Right renal cortex interstitium (tissue), 3 donors: ENCODE measurements at places on chromosomes 4 and X. TPM values are rescaled to one million over a fixed set of nuclear protein-coding genes. Genes with fewer than 3 reads are reported as not detected.

Gene GEMIN8
- polyA plus RNA-seq, result 33.1 TPM

Gene RAB9B
- 2.5 TPM for polyA plus RNA-seq

Gene CCKAR
- polyA plus RNA-seq, result 0.10 TPM

Gene MYOZ2
- 0.55 TPM for polyA plus RNA-seq

Gene DRD5
- polyA plus RNA-seq, result 0.51 TPM

Gene SULT1B1
- polyA plus RNA-seq, result 1.4 TPM

Gene UGT2B11
- 1.8 TPM for polyA plus RNA-seq

- DNase-seq, result no peak
Observed at GRCh38 chr4:19346636-19347035, 905.1 kb upstream of the SLIT2 start.

- no peak for DNase-seq
Observed at GRCh38 chrX:10166731-10167151, 10.0 kb downstream of the CLCN4 start.

DNA sequence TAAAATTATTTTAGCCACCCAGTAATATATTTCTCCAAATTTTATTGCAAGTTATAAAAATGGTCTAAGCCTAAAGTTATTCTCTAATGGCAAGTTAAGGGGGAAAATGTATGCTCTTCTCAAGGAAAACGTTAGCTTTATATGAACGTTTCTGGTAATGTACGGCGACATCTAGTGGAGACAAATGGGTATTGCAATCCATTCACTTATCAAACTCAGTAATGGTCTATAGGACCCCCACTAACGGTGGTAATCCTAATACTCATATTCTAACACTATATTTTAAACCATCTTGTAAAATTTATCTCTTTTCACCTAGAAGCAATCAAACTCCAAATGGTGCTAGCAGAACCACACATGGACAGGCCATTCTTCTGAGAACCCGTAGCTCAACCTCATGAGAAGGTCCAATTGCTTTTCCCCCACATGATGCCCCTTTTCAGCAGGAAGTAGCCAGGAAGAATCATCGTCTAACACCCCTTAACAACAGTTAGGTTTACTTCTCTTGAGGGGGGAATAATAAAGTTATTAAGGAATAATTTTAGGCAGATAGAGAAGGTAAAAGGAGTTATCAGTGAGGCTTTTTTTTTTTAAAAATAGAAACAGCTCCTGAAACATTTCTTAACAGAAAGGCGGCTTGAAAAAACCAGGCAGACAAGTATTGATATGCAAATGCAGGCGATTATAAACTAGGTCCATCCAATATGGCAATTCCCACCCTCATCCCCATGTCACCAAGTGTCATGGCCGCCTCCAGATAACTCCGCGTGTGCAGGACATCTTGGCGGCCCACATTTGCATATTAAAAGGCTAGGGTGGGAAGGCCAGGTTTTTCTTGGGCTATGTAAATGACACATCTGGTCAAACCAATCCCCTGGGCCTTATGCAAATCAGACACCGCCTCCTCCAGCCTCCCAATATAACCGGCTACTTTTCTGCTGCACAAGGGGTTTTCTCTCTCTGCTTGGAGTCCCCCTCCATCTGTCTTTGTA lies 35.0 kb downstream of the NUDT11 start:
- peak; percentile 4 for DNase-seq

DNA sequence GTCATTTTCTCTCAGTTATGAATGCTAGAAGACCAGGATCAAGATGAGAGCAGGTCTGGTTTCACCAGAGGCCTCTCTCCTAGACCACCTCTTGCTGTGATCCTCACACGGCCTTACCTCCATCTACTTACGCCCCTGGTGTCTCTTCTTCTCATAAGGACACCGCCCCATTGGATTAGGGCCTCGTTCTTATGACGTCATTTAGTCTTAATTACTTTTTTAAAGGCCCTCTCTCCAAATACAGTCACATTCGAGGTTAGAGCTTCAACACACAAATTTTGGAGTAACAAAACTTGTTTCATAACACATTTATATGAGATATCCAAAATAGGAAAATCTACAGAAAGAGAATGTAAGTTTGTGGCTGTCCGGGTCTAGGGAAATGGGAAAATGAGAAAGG lies 391.0 kb upstream of the PITX2 start:
- DNase-seq, result no peak

DNA sequence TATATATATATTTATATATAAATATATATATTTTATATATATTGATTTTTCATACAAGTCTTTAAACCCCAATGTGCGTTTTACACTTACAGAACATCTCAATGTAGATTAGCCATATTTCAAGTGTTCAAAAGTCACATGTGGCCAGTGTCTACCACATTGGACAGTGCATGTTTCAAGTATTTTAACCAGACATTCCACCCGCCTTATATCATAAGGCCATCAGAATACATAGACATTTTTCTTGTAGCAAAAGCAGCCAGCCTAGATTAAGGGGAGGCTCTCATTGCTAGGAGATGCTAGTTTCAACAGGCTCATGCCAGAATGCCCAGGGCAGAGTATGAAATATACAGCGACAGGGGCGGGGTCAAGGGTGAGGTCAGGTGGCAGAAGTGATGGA lies 202.0 kb downstream of the NR3C2 start:
- DNase-seq, result no peak

GRCh38 chr4:146478009-146478408 lies 43.7 kb downstream of the SLC10A7 start:
- no peak for DNase-seq

DNA sequence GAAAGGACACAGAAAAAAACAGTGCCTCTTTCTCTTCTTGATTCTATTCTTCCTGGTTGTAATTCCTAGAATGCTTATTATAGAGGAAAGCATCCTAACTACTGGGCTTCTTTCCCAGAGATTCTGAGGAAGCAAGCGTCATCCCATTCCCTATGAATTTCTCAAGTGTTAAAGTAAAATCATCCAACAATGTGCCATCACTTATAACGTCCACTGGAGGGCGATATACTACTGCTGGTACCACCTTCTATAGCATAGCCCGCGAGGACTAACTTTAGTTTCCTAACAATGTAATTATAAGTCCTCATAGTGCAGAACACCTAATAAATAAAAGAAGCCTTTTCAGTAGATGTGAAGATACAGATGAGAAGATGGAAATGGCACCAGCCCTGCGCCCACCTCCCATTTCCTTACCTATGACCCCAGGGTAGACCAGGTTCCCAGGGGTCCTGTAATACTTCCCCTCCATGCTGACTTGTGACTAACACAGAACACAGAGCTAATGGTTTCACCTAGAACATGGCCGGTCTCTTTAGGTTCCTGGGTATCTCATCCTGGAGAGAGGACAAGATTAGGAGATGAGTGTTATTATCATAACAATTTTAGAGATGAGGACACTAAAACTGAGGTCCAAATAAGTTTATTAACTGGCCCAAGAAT lies 4.2 kb downstream of the CENPVL3 start:
- no peak for DNase-seq

DNA sequence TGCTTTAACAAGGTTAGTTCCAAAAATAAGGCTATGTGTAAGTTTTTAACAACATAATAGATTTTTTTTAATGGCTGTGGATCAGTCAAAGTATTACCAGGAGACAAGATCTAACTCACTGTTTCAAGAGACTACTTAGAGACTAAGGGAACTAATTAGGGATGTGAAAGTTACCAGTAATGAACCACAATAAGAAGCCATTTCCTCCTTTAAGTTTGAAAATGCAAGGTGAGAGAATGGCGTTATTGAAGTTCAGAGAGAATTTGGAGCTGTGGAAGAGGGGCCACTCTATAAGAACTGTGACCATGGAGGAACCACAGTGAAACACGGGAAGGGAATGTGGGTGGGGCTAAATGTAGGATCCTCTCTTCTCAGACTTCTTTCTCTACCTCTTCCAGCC lies 624.2 kb downstream of the GLUD2 start:
- DNase-seq, result no peak

DNA sequence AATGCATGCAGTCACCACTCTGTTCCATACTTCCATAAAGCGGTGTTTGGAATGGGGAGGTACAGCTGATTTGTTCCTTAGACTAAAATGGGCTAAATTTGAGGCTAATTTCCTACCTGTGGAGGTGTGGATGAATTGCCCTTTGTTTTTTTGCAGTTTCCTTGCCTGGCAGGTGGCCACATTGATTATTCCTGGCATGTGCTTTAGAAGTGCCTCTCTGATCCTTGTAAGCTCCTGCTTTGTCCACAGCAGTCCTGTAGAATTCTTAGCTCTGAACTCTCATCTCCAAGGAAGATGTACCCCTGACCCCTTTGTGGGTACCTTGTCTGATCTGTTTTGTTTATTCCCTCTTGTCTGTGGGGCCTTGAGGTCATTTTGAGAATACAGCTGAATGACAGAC lies 136.8 kb downstream of the ADGRL3 start:
- DNase-seq, result no peak

DNA sequence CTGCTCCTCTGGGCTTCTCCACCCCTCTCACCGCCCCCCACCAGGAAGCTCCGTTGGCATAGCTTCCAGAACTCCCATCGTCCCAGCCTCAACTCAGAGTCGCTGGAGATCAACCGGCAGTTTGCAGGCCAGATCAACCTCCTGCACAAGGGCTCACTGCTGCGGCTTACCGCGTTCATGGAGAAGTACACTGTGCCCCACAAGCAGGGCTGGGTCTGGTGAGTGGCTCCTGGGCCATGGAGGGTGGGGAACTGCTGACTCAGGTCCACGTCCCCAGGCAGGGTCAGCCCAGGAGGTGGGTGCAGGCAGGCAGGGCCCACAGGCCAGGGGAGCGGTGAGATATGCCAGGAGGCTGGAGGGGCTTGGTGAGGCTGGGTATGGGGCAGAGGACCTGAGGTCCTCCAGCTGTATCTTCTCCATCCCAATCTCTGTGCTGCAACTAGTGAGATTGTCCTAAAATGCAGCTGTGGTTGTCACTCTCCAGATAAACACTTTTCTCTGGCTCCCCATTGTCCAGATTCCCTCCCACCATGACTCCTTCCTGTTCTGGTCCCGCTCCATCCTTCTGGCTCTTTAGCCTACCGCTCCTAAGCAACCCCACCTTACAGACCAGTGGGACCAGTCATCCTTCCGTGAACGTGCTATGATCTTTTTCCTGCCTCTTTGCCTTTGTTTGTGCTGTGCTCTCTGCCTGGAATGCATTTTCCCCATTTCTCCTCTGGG lies 71.9 kb downstream of the STARD8 start:
- no peak for DNase-seq

- DNase-seq, result no peak
Observed at GRCh38 chrX:13661735-13662288, 8.9 kb downstream of the TCEANC start.

DNA sequence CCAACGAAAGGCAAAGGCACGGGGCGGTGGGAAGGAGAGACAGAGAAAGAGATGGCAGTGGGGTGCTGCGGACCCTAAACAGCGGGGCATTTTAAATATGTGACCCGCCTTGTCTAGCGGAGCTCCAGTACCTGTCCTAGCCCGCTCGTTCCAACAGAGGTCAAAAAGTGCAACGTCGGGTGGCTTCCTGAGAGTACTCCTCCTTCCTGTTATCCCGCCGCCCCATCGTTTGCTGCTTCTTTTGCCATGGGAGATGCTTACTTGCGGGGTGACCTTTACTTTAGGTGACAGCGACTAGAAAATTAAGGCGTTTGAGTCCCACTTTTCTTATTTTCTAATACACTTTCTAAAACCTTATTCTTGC lies 735 bp downstream of the NRK start:
- no peak for DNase-seq

DNA sequence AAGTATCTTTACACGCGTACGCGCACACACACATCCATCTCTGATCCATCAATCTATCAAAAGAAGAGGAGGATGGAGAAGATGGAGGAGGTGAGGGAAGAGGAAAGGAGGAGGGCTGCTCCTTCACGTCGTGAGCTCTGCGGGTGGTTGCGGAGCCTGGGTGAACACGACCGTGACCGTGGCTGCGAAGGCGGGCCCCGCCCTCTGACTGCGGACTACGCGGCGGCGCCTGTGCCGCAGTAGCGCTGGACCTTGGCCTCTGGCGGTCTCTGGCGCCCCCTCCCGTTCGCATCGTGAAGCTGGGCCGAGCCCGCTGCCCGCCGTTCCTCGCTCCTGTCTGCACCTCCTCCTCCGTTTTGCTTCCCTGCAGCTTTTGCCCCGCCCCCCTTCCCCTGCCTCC lies 37.7 kb upstream of the ARAF start:
- no peak for DNase-seq

DNA sequence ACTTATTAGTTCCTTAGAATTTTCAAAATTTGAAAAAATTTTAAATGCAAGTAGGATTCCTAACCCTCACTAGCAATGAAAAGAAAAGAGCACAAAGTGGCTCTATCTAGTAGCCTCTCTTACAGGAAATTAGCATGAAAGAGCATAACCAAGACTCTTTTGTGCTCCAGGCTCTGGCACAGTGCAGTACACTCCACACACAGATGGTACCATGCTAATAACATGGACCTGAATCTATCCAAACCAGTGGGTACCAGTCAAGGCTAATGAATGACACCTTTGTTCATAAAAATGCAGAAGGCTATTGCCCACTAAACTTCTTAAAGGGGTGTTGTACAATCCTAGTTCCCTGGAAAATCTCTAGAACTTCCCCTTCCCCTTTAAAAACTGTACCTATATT lies 119.0 kb downstream of the MANBA start:
- DNase-seq, result no peak

DNA sequence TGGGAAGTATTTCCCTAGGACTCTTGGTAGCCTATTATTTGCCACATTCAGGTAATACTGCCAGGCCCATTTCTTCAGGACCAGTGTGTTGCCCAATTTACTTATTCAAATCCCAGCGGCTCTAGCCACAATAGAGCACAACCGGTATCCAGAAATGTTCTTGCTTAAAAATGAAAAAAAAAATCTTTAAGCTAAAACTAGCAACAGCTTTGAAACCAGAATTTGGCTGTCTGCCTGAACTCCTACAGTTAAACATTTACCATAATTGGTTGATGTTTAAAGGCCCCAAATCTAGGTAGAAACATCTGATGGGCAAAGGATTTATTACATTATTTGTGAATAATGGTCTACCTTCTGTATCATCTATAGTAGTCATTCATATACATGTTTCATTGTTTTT lies 930 bp upstream of the SLITRK4 start:
- no peak for DNase-seq

- no peak for DNase-seq
Observed at GRCh38 chr4:106875340-106875739, 160.8 kb downstream of the DKK2 start.

DNA sequence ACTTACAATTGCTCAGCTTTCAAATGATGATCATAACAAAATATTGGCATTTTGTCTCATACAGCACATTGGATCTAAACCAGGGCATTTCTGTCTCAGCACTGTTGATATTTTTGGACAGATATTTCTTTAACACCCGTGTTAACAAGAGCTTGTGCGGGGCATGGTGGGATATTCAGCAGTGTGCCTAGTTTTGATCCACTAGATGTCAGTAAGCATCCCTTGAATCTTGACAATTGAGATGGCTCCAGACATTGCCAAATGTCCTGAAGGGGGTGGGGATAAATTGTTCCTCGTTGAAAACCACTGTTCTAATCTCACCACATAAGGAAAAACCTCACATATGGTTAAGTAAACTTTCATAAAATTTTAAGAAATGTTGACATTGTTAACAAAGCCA lies 806.3 kb downstream of the STIM2 start:
- DNase-seq, result no peak

GRCh38 chr4:4637710-4638109 lies 95.9 kb upstream of the STX18 start:
- DNase-seq, result no peak

GRCh38 chr4:169557061-169557636 lies 55.2 kb downstream of the NEK1 start:
- DNase-seq, result no peak
